NCI-H774 (cell line): ENCODE measurements at places on chromosomes 1 and 21.

- DNase-seq = no peak
These were observed 5.9 kb upstream of the TAGLN2 start for GRCh38 chr1:159931101-159931794.

DNA sequence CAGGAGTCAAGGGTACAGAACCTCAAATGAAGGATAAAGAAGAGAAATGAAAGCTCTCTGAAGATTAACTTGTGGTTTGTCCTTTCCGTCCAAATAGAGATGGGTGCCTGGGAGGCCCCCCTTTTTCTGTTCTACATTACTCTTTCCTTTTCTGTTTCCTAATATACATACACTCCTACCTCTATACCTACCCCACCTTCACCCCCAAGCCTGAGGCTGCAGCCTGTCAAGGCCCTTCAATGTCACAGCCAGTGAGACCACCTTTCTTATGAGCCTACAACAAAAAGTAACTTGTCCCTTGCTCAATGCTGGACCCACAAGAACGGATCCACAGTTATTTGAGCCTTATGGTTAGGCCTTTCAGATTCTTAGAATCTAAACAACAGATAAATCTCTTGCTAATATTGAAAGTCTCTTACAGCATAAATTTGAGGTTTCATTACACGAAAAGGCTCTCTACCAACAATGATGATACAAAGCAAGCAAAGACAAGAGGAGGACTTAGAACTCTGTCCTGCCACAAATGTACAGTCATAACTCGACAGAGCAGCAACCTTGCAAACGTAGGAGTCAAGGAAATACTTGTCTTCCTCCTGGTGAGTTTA lies 4.1 kb upstream of the TRAF3IP3 start:
- no peak for DNase-seq

DNA sequence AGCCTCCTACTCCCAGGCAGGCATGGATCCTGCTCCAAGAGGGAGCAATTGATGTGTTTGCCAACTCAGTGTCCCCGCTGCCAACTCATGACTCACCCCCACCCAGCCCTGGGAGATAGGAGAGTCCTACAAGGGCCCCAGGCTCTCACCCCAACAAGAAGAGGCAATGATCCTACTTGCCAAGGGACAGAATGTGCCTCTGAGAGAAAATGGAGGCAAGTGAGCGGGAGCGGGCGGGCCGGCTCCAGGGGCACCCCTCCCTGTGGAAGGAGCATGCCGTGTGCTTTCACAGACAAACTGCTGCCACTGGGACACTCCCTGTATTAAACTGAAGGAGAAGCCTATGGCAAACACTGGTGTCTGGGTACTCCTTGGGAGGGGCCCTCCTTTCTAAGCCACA lies 16.7 kb downstream of the PKP1 start:
- no peak for DNase-seq

- DNase-seq = no peak
These were observed 389.2 kb downstream of the PLPP3 start for GRCh38 chr1:56189946-56190805.

- no peak for DNase-seq
These were observed 30.2 kb downstream of the TRAF5 start for GRCh38 chr1:211356723-211357407.

DNA sequence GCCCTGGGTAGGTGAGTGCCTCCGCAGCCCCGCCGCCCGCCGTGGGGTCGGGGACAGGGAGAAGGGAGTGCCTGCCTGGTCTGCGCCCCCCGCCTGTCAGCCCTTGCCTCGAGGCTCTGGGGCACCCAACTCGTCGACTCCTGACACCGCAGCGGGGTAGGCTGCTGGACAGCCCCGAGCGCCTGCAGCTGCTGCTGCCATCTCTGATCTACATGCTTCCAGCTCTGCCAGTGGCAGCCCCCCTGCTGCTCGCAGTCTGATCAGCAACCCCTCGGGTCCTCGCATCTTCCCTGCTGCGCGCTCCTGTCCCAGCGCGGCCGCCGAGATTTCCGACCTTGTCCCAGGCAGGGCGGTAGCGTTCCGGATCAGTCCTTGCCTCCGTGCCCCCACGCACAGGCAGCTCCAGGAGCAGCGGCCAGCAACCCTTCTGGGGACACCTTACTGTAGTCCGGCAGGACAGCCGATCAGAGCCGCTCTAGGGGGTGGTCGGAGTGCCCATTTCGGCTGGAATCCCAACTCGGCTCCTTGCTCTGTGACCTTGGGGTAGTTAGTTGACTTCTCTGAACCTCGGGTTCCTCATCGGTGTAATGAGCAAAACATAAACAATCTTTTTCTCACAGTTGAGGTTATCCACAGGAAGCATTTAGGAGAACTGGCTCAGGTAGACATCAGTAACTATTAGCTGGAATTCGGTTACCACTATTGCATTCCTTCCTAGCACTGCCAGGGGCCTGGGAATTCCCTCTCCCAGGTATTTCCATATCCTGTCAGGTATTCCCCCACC lies 540 bp downstream of the BCAN start:
- no peak for DNase-seq

- DNase-seq = no peak
These were observed 63.8 kb upstream of the ARHGAP29 start for GRCh38 chr1:94301186-94301585.

- DNase-seq = peak; percentile 35
These were observed 105.3 kb downstream of the BCAR3 start for GRCh38 chr1:93576346-93576745.

DNA sequence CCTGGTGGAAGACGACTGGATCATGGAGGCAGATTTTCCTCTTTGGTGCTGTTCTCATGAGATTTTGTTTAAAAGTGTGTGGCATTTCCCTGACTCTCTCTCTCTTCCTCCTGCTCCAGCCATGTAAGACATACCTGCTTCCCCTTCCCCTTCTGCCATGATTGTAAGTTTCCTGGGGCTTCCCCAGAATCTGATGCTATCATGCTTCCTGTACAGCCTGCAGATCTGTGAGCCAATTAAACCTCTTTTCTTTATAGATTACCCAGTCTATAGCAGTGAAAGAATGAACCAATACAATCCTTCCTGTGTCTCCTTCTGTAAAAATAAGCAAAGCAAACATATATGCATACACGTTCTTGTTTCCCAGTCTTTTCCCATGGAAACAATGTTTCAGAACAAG lies 273.2 kb downstream of the DYRK1A start:
- no peak for DNase-seq

GRCh38 chr1:2210786-2211185 lies 16.2 kb upstream of the FAAP20 start:
- no peak for DNase-seq

- no peak for DNase-seq
These were observed 601 bp downstream of the UBE2G2 start for GRCh38 chr21:44800971-44801467.

DNA sequence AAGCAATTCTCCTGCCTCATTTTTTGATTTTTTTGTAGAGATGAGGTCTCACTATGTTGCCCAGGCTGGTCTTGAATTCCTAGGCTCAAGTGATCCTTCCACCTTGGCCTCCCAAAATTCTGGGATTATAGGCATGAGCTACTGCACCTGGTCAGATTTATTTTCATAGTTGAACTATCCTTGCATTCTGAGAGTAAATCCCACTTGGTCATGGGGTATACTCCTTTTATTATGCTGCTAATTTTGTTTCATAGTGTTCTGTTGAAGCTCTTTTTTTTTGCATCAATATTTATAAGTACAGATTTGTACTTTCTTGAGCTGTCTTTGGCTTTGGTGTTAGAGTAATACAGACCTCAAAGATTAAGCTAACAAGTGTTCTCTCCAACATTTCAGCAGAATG lies 12.8 kb upstream of the CCSAP start:
- DNase-seq = no peak

- no peak for DNase-seq
These were observed 37.8 kb downstream of the SETD4 start for GRCh38 chr21:36022427-36023091.

GRCh38 chr1:202688401-202688800 lies 21.9 kb downstream of the SYT2 start:
- no peak for DNase-seq

DNA sequence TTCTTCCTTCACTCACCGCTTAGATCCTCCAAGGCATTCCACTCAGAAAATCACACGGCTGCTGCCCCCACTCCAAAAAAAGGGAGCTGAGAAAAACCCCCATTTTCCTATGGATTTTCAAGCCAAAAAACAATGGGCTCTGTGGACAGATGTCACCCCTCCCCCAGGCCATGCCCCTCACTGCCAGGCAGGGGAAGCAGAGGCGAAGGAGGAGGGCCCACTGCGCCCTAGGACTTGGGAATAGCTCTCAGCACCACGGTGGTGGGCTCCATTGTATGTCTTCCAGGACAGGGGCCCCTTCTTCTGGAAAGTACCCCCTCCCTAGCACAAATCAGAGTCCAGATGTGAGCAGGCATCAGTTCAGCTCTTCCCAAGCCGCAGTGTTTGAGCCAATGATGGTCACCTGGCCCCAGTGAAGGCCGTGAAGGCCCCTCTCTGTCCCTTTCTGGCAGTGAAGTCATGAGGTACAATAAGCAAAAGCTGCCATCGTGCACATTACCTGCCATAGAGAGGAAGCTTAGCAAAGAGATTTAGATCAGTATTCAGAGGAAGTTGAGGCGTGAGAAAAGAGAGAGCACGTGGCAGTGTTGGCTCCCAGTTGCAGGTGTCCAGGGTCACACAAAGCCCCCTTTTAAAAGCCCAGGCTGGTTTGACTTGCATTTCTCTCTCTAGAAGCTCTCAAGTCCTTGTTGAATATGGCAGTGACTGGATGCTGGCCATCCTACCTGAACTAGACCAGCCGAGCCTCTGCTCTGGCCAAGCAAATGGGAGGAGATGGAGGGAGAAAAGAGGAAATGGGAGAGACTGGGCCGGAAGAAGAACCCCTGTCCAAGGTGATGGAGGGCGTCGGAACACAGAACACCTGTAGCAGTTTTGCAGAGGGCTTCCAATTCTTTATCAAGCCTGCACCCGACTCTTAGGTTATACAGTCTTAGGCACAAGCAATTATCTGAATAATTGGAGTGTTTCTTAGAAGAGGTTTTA lies 149.0 kb downstream of the TOMM20 start:
- DNase-seq = no peak

GRCh38 chr1:90322186-90322585 lies 327.3 kb downstream of the ZNF326 start:
- DNase-seq = no peak

- DNase-seq = no peak
These were observed 21.7 kb upstream of the IRF2BP2 start for GRCh38 chr1:234631721-234632125.

GRCh38 chr1:84155517-84155916 lies 11.4 kb downstream of the PRKACB start:
- DNase-seq = no peak

GRCh38 chr1:80375109-80375508 lies 1368.6 kb upstream of the ADGRL4 start:
- no peak for DNase-seq

- no peak for DNase-seq
These were observed 112.5 kb upstream of the GFI1 start for GRCh38 chr1:92599184-92599583.

GRCh38 chr1:20119347-20119746 lies at the start of gene PLA2G2D:
PLA2G2D (minus strand) TSS chr1:20119536; CDS start chr1:20119498, 38 bp downstream.
- no peak for DNase-seq

GRCh38 chr1:89548122-89548857 lies 23.7 kb downstream of the LRRC8B start:
- no peak for DNase-seq

DNA sequence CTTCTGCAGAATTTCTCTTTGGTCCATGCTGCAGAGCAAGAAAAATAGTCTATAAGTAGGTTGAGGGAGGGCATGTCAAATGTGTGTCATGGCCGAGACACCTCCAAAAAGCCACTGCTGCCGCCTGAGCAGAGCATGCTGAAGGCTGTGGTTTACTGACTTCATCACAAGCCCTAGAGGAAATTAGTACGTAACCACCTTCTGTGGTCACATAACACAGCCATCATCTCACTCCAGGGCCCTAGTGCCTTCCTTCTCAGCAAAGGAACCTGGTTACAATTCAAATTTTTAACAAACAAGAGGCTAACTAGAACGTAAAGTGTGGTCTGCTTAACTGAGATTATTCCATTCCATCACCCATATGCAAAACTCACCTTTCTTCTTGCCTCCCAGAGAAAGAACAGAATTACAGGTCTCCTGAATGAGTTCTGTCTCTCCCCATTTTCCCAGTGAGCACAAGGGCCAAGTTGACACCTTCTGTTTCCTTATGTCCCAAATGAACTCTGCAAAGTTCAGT lies at the start of gene PTPN22:
TSS of gene PTPN22 (minus strand) at position 116 of the 517 bp plus-strand sequence.
- DNase-seq = no peak

- no peak for DNase-seq
These were observed 76.9 kb downstream of the SLC66A1 start for GRCh38 chr1:19388980-19389379.

DNA sequence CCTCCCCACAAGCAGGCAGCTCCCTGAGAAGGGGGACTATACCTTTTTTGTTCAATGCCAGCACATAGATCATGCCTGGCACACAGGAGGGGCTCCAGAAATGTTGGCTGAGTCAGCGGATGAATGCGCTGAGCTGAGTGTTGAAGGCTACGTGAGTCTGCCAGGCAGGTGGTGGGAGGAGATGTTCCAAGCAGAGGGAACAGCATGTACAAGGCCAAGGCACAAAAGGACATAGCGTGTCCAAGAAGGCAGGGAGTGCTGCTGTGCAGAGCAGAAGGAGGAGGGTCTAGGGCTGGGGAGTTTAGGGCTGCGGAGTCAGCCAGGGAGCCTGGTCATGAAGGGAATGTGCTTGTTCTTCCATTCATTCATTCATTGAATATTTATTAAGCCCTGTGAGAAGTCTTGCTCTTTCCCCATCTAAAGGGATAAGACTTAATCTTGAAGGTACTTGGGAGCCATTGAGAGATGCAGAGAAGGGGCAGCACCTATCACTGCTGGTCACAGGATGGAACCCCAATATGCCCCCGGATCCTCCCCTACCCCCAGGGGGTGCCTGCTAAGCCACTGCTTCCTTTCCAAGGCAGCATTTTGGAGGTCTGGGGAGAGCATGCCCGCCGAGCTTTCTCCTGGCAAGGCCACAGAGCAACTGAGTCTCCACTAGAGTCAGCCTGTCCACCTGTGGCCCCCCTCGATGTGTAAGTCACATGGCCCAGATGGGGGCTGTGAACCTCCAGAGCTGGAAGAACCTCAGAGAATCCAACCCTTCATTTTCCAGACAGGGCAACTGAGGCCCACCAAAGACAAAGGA lies 31.2 kb upstream of the LAPTM5 start:
- no peak for DNase-seq

DNA sequence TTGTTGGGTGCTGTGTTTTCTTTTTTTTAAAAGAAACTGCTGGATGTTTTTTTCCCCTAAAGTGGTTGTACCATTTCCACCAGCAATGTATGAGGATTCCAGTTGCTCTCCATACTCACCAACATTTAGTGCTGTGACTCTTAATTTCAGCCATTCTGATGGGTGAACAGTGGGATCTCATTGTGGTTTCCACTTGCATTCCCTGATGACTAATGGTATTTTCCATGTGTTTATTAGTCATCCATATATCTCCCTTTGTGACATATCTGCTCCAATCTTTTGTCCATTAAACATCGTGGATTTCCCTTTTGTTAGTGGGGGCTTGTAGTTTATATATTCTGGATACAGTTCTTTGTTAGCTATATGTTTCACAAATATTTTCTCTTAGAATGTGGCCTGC lies 206.0 kb downstream of the CAMTA1 start:
- DNase-seq = no peak

DNA sequence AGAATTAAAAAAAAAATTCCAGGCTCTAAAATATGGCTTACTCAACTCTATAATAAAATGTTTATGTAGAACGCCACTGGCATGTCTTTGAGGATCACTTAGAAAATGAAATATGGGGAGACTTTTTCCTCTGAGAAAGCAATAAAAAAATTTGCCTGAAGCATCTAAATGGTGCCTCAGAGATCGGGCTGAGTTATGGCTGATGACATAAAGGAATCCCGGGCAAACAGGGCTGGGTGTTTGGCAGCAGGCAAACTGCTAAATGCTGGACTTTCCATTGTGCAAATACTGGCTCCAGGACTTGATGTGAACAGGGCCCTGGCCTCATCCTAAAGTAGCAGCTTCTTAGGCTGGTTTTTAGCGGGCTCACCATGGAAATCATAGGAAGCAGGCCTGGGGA lies 44.5 kb upstream of the C1orf87 start:
- no peak for DNase-seq
